ENCODE measurements at places on chromosomes 3 and 15.
A peak's percentile ranks its signal among the peaks of the same experiment; 100 is the strongest.

- no peak for DNase-seq
These were observed 5.3 kb upstream of the RBPMS2 start for GRCh38 chr15:64780600-64781156.

- DNase-seq = no peak
These were observed 31.8 kb downstream of the RAB6B start for GRCh38 chr3:133863911-133864310.

GRCh38 chr3:111069974-111070771, 1.4 kb upstream of the NECTIN3 start:
- DNase-seq = no peak

DNA sequence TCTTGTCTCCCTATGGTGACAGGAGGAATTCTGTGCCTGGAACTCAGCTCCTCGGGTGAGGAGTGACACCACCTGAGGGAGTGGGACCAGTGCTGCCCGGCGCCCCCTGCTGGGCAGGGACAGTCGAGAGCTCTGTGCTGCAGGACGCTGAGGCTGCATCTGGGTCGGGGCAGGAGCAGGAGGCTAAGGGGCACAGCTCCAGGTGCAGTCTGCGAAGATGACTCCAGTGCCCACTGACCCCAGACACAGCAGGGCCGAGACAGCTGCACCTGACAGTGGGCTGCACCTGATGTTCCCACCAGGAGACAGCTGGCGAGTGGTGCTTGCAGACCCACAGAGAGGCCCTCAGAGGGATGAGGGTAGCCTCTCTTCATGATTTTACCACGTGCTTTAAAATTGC, 152.9 kb downstream of the ATP10A start:
- no peak for DNase-seq

GRCh38 chr15:25169318-25169717, 214.5 kb downstream of the SNRPN start:
- no peak for DNase-seq

GRCh38 chr3:123816673-123817207, 67.4 kb downstream of the MYLK start:
- no peak for DNase-seq

- DNase-seq = no peak
These were observed 14.1 kb upstream of the RPS17 start for GRCh38 chr15:82554351-82554750.

DNA sequence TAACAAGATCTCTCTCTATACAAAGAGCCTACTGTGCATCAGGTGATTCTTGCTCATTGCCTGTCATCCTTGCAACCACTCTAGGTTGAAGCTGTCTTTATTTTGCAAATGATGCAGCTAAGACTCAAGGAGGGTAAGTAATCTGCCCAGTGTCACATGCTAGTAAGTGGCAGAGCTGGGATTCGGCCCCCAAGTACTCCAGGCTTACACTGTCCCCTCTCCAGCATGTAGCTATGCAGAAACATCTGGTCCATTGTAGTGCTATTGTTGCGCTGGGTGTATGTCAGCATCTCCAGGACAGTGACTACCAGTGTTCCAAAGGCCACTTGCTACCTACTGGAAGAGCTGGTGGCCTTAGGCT, 248.9 kb downstream of the SLCO3A1 start:
- DNase-seq = no peak

DNA sequence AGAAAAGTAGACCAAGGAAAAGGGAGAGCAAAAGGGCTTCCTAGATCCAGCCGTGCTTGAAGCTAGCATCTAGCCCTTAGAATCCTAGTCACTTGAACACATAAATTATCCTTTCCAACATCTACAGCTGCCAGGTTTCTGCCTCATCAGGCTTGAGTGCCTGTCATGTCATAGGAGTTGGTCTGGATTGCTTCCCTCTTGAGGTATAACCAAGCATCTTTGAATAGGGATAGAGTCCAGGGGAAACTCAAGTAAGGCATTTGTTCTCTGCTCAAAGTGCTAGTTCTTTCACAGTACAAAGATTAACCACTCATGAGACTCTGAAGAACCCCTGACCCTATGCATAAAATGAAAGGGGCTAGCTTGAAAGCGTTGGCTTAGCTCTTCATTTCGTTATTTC, 72.3 kb downstream of the SLCO3A1 start:
- DNase-seq = peak; percentile 55

DNA sequence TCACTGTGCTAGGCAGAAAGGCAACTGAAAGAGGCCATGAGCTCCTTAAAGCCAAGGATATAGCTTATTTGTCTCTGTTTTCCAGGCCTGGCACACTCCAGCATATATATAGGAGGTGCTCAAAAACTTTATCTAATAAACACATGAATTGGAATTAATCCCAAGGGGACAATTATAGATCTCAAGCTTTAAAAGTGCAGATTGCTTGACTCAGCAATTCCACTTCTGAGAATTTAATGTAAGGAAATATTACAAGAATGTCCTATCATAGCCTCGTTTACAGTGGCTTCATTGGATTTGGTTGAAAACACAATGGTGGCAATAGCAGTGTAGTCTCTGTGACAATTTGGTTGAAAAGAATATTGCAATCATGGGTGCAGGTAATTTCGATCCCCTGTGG, 267.3 kb downstream of the SHQ1 start:
- no peak for DNase-seq

GRCh38 chr3:122936335-122936734, 91.2 kb downstream of the SEMA5B start:
- no peak for DNase-seq

GRCh38 chr3:52280050-52280461, 1.6 kb upstream of the WDR82 start:
- DNase-seq = peak; percentile 57

DNA sequence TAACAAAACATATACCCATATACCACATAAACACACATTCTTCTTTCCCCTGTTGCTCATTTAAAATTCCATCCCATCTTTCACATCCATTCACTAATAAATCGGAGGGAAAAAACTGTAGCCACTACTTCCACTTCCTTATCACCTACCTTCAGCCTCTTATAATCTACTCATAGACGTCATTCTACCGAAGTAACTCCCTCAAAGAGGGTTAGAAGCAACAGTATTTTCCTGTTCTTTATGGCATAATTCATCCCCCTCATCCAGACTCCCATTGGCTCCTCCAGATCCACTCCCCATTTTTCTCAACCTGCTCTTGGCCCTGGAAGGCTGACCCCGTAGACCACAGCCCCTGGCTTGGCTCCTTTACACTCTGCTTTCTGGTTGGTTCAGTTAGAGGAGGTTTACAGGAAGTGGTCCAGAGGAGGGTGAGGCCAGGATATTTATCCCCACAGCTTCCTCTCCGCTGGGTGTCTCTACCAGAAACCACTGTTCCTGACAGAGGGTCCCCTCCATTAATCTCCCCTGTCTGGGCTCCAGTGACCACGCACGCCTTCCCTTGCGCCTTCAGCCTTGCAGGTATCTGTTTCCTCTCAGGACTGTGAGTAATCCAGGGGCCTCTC, 46.3 kb downstream of the FMN1 start:
- no peak for DNase-seq

DNA sequence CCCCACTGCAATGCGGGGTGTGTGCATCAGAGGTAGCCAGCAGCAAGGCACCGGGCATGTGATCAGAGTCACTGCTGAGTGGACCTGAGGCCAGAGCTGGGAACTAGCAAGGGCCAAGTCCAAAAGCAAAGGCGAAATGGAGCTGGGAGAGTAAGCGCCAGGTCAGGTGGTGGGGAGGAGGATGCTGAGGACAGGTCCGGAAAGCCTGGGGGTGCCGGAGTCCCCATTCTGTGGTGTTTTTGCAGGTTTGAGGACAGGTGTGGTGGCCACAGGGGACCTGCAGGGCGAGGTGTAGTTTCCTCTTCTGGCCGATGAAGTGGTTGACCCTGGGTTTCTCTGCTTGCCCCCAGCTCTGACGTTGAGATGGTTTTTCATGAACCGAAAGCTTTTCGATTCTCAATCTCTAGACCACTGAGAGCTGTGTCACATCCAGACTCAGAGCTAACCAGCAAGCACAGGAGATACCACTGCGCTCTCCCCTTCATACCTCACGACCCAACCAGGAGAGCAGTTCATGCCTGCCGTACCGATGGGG, 35.0 kb upstream of the HES1 start:
- no peak for DNase-seq

DNA sequence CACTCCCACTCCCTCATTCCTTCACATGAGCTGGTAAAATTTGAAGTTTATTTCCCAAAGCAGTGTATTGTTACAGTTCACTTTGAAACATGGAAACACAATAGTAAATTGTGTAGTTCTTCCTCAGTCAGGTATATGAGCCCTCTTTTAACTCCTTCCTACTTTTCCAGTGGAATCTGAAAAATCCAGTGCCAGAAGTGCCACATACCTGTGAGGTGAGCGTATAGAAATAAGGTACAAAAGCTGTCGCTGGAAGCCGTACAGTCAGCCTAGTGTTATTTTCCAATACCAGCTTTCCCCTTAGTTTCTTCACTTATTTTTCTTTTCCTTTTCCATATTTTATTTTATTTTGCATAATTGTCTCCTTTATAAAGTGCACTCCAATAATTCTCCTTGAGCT, 81.7 kb upstream of the CADM2 start:
- DNase-seq = no peak
